ENCODE measurements at places on chromosomes 6 and 20. TPM values are rescaled to one million over a fixed set of nuclear protein-coding genes. Genes with fewer than 3 reads are reported as not detected.

Gene SLC17A3
- total RNA-seq = not detected

Gene KCNK16
- not detected for total RNA-seq

GRCh38 chr6:150711584-150712504, 112.2 kb downstream of the PLEKHG1 start:
- no peaks in the 10 kb centered on the region for H3K27me3 ChIP-seq
- no peak overlapping the region for H3K27ac ChIP-seq
- no peak for DNase-seq
- H3K4me3 ChIP-seq = no peak overlapping the region

Gene SCUBE3
- total RNA-seq = not detected

GRCh38 chr20:40982415-40983145, 46.0 kb upstream of the TOP1 start:
- no peaks in the 10 kb centered on the region for H3K27me3 ChIP-seq
- H3K4me3 ChIP-seq = no peak overlapping the region
- H3K36me3 ChIP-seq = no peaks in the 10 kb centered on the region
- H3K27ac ChIP-seq = no peak overlapping the region
- DNase-seq = no peak

Gene ADTRP
- not detected for total RNA-seq

- H3K27me3 ChIP-seq = no peaks in the 10 kb centered on the region
- H3K4me1 ChIP-seq = peaks cover 9% of the 10 kb centered on the region
- no peak for DNase-seq
Observed at GRCh38 chr6:43762966-43763695, 6.9 kb upstream of the VEGFA start.

GRCh38 chr20:32830437-32830836, 10.7 kb downstream of the MAPRE1 start:
- no peak overlapping the region for H3K27ac ChIP-seq
- H3K27me3 ChIP-seq = no peaks in the 10 kb centered on the region
- H3K4me1 ChIP-seq = no peaks in the 10 kb centered on the region
- no peak overlapping the region for H3K4me3 ChIP-seq

DNA sequence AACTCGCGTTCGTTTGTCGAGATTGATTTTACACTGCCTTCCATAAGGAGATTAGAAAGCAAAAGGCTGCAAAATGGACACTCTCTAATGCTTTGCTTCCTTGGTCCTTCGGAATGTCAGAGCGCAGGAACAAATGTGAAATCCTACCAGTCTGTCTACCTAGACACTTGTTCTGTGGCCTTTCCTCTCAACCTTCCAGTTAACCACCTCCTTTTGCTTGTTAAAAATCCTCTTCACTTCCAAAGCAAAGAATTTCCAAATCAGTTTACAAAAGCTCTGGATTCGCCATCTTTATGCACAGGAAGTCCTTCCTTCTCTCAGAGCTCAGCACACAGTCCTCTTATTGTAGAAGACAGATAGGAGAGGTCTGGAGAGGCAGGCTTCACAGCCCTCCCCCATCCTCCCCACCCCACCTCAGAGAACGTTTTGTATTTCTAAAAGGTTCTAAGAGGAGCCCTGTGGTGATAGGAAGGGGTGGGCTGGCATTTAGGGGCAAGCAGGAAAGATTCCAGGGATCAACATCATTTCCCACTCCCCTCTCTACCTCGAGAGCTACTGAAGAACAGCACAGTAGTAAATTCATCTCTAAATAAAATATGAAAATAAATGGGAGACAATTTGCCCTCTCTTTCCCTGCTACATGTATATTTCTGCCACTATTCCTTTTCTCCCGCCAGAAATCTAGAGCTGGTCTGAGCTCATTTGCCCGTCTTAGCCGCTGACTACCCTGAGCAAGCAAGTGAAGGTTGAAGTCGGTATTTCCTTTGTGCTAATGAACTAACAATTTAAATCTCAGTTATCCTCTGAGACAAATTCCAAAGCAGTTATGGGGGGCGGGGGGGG, 18.9 kb downstream of the TFAP2A start:
- peaks cover 4% of the 10 kb centered on the region for H3K36me3 ChIP-seq
- H3K4me1 ChIP-seq = peaks cover 38% of the 10 kb centered on the region
- H3K27me3 ChIP-seq = no peaks in the 10 kb centered on the region
- H3K27ac ChIP-seq = no peak overlapping the region
- no peak overlapping the region for H3K4me3 ChIP-seq

DNA sequence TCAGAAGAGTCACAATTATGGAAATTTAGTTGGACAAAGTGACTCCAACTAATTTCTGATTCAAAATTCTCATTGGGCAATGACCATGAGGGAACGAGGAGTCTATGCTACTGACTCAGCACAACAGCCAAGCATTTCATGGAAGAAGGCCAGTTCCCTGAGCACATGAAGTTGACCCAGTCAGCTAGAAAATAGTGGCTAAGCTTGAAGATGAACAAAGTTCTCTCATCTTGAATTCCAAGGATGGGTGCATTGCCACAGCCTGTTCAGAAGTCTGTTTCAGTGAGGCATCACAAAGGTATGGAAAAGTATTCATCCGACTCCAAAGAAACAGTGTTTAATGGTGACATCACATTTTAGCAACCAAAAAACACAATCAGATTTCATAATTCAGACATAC, 676.9 kb downstream of the HACE1 start:
- no peak for DNase-seq
- H3K27ac ChIP-seq = no peak overlapping the region
- H3K4me1 ChIP-seq = no peaks in the 10 kb centered on the region
- H3K27me3 ChIP-seq = no peaks in the 10 kb centered on the region
- no peaks in the 10 kb centered on the region for H3K36me3 ChIP-seq

DNA sequence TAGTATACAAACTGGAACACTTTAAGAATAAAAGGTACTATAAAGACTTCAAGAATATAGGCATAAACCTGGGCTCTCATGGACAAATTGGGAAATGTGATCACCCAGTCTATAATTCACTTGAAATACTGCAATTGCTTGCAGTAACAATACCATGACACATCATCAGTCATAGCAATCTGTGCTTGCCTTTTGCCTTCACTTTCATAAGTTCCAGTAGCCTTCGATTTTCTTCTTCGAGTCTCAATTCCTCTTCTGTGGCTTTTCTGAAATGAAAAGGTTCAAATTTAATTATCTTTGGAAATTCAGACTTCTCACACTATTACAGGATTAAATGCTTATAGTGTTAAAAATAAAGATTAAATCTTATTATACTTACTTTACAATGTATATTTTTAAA, 96.3 kb upstream of the ZBTB24 start:
- no peak overlapping the region for H3K27ac ChIP-seq
- no peak overlapping the region for H3K4me3 ChIP-seq
- no peaks in the 10 kb centered on the region for H3K36me3 ChIP-seq
- H3K4me1 ChIP-seq = peaks cover 25% of the 10 kb centered on the region
- peak; percentile 41 for DNase-seq
- no peaks in the 10 kb centered on the region for H3K27me3 ChIP-seq

Gene HLA-DOA
- total RNA-seq = 0.58 TPM

- peaks cover 24% of the 10 kb centered on the region for H3K4me1 ChIP-seq
- H3K27me3 ChIP-seq = no peaks in the 10 kb centered on the region
- H3K27ac ChIP-seq = no peak overlapping the region
- peak; percentile 50 for DNase-seq
- no peaks in the 10 kb centered on the region for H3K36me3 ChIP-seq
- H3K4me3 ChIP-seq = no peak overlapping the region
Observed at GRCh38 chr6:101453221-101453620, 59.7 kb downstream of the GRIK2 start.

DNA sequence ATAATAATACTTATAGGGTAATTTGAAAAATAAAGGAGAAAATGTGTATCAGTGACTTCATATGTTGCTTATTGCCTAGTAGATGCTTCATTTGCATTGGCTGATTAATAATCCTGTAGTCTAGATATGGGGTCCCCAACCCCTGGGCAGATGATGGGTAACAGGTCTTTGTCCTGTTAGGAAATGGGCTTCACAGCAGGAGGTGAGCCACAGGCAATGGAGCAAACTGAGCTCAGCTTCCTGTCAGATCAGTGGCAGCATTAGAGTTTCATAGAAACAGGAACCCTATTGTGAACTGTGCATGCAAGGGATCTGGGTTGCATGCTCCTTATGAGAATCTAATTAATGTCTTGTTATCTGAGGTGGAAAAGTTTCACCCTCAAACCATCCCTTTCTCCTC, 1049.5 kb upstream of the EPHA7 start:
- no peaks in the 10 kb centered on the region for H3K36me3 ChIP-seq
- H3K27me3 ChIP-seq = no peaks in the 10 kb centered on the region

Gene PRKN
- 1.2 TPM for total RNA-seq

DNA sequence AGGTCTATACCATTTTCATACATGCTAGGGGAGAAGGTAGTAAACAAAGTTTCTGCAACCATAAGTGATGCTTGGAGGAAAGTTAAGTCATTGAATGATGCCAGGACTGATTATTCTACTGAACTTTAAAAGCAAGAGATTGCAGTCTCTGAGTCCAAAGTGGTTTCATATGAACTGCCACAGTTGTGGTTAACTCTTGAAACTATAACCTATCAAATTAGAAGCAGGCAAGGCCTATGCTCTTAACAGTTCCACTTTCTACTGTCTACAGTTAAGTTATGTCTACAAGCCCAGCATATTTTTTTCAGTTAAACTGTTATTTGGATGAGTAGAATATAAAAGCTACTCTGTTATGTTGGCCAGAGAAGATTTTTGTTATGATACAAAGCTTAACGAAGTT, 326.5 kb upstream of the RUNX2 start:
- DNase-seq = no peak
- H3K27ac ChIP-seq = no peak overlapping the region
- H3K4me3 ChIP-seq = no peak overlapping the region
- H3K4me1 ChIP-seq = no peaks in the 10 kb centered on the region

Measured in A673 (cell line).